ENCODE measurements at places on chromosomes 2 and 18.

GRCh38 chr2:31166925-31167324 is 28.7 kb upstream of the GALNT14 start:
- no peak for DNase-seq

- DNase-seq: no peak
These were observed 173.3 kb downstream of the ANKRD44 start for GRCh38 chr2:197137231-197137630.

DNA sequence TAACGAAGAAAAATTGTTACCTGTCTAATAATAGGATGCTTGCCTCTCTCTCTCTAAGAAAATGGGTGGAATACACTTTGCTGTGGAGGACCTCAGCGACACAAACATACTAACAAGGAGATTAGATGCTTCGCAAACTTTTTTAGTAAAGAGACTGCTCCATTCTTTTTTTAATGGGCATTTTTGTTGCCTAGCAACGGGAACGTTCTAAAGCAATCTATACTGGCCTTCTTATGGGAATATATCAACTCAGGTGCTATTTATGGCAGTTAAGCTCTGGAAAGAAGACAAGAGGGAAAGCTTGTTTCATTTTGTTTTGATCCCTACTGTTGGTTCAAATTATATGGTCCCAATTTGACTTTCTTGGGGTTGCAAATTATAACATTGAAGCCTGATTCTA is 86.8 kb upstream of the CBLN2 start:
- DNase-seq: no peak

GRCh38 chr2:220452561-220452960 is 825.1 kb downstream of the SLC4A3 start:
- DNase-seq: no peak

GRCh38 chr2:134674687-134675086 is 44.1 kb downstream of the TMEM163 start:
- no peak for DNase-seq

All from frontal cortex (tissue), 4 donors.